ENCODE measurements at places on chromosomes 2 and 18. TPM values are rescaled to one million over a fixed set of nuclear protein-coding genes. Genes with fewer than 3 reads are reported as not detected.
A peak's percentile ranks its signal among the peaks of the same experiment; 100 is the strongest.

GRCh38 chr18:51522821-51523220 lies 325.3 kb upstream of the MEX3C start:
- no peaks in the 10 kb centered on the region for H3K27me3 ChIP-seq
- no peak overlapping the region for H3K27ac ChIP-seq
- DNase-seq = no peak
- H3K36me3 ChIP-seq = no peaks in the 10 kb centered on the region
- H3K4me1 ChIP-seq = no peaks in the 10 kb centered on the region

DNA sequence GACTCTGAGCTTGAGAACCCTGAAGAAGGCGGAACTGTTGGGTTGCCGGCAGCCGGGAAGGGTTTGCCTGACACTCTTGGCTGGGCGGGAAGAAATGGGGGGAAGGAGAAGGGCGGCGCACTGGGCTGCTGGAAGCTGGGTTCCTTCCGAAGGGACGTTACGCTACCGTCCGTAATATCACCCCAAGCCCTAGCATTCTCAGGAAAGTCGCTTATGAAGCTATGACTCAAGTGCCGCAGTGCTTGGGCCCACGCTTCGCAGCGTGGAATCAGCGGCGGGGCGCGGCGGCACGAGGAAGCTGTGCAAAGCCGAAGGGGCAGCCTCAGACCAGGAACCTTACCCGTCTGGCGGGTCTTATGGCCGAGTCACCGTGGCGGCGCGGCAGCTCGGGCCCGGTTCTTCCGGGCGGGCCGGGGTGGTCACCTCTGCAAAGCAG lies 50.2 kb upstream of the SIGLEC15 start:
- H3K4me3 ChIP-seq = peak overlapping the region; percentile 67
- peaks cover 11% of the 10 kb centered on the region for H3K4me1 ChIP-seq
- H3K36me3 ChIP-seq = no peaks in the 10 kb centered on the region

GRCh38 chr2:15521641-15522181 lies 39.4 kb downstream of the NBAS start:
- H3K4me3 ChIP-seq = no peak overlapping the region
- no peaks in the 10 kb centered on the region for H3K4me1 ChIP-seq
- no peaks in the 10 kb centered on the region for H3K27me3 ChIP-seq
- H3K27ac ChIP-seq = no peak overlapping the region
- DNase-seq = no peak

Gene ZNF532
- 6.6 TPM for total RNA-seq

DNA sequence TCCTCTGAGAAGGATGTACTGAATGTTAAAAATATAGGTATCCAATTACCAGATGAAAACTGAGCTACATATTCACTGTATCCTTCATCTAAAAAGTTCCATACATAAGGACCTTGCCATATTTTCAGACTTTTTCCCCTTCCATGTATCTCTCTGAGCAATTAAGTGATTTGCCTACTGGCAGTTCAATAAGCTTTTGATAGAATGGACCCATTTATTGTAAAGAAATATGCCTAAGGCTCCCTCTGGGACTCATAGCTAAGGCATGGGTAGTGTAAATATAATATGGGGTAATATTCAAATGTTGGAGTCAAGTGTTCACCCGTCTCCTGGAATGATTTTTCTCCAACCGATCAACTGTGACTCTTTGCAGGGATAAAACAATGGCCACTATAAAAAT lies 135.4 kb upstream of the FSHR start:
- no peak for DNase-seq
- no peaks in the 10 kb centered on the region for H3K4me1 ChIP-seq
- H3K36me3 ChIP-seq = no peaks in the 10 kb centered on the region
- H3K27ac ChIP-seq = no peak overlapping the region
- H3K4me3 ChIP-seq = no peak overlapping the region

DNA sequence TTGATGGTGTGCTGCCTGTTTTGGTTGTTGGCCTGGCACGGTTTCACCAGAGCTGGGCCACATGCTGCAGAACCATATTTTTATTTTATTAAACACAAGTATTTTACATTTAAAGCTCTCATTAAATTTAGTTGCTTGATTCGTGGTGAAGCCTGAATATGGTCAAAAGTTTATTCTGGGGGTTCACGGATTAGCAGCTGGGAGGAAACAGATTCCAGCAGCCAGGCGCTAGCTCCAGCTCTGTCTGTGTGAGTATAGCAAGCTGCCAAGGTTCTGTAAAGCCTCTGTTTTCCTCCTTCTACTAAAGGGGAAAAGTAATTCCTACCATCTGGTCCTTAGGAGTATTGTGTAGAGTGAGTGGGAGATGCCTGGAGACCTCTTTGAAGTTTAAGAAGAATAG lies 22.5 kb downstream of the GATA6 start:
- no peak overlapping the region for H3K27ac ChIP-seq
- DNase-seq = no peak
- peaks cover 6% of the 10 kb centered on the region for H3K27me3 ChIP-seq

GRCh38 chr18:39564716-39565115 lies 1999.1 kb upstream of the CELF4 start:
- H3K4me1 ChIP-seq = no peaks in the 10 kb centered on the region
- no peaks in the 10 kb centered on the region for H3K36me3 ChIP-seq
- no peak for DNase-seq
- no peaks in the 10 kb centered on the region for H3K27me3 ChIP-seq
- H3K27ac ChIP-seq = no peak overlapping the region
- H3K4me3 ChIP-seq = no peak overlapping the region

Gene WNT6
- not detected for total RNA-seq

DNA sequence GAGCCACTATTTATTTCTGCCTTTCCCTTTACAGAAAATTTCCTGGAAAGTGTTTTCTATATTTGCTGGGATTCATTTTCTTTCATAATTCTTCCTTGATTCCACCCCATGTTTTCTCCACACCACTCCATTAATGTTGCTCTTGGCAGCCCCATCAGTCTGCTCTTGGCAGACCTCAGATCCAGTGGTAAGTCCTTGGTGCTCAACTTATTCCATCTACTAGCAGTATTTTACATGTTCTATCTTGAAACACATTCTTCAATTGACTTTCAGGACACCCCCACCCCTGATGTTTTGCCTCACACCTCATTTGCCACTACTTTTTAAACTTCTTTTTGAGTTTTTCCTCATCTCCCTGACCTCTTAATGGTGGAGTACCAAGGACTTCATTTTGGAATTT lies 65.0 kb downstream of the HNMT start:
- no peaks in the 10 kb centered on the region for H3K27me3 ChIP-seq
- H3K27ac ChIP-seq = no peak overlapping the region
- no peak for DNase-seq
- no peaks in the 10 kb centered on the region for H3K4me1 ChIP-seq
- no peak overlapping the region for H3K4me3 ChIP-seq
- H3K36me3 ChIP-seq = no peaks in the 10 kb centered on the region

DNA sequence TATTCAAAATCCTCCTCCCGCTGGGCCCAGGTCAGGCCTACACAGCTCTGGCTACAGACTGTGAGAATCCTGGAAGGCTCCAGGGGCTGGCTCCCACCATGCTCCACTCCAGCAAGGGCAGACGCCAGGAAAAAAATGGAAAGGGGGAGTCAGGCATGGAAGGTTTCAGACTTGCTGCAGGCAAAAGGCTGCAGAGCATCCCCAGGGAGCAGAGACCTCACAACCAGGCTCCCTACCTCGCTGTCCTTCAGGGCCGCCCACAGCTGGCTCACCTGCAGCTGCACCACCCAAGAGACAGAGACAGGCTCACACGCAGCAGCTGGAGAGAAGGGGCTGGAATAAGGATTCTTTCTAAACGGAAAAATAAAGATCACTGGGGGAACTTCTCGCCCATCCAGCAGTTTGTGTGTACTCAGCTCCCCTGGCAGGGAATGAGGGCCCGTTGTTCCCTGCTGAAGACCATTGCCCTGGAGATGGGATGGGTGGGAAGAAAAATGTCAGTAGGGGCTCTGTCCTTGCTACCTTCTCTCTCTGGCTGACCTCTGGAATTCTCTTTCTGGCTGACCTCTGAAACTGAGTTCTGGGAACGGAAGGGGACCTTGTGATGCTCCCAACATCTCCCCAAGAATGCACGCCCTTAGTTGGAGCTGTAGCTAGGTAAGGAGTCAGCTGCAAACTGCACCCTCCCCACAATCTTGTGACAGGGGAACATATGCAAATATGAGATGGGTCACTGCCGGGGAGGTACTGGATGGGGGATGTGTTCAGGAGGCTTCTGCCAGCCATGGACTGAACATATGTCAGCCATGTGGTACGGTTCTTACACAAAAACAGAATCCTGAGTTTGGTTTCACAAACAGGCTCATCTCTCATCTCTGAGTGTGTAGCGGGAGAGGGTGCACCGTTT lies 34.5 kb downstream of the BCL2 start:
- peaks cover 10% of the 10 kb centered on the region for H3K4me1 ChIP-seq
- DNase-seq = no peak
- H3K27me3 ChIP-seq = no peaks in the 10 kb centered on the region
- H3K27ac ChIP-seq = no peak overlapping the region
- no peak overlapping the region for H3K4me3 ChIP-seq

Gene KCNG2
- not detected for total RNA-seq

Gene TLX2
- total RNA-seq = not detected

Gene CYTIP
- 273 TPM for total RNA-seq

DNA sequence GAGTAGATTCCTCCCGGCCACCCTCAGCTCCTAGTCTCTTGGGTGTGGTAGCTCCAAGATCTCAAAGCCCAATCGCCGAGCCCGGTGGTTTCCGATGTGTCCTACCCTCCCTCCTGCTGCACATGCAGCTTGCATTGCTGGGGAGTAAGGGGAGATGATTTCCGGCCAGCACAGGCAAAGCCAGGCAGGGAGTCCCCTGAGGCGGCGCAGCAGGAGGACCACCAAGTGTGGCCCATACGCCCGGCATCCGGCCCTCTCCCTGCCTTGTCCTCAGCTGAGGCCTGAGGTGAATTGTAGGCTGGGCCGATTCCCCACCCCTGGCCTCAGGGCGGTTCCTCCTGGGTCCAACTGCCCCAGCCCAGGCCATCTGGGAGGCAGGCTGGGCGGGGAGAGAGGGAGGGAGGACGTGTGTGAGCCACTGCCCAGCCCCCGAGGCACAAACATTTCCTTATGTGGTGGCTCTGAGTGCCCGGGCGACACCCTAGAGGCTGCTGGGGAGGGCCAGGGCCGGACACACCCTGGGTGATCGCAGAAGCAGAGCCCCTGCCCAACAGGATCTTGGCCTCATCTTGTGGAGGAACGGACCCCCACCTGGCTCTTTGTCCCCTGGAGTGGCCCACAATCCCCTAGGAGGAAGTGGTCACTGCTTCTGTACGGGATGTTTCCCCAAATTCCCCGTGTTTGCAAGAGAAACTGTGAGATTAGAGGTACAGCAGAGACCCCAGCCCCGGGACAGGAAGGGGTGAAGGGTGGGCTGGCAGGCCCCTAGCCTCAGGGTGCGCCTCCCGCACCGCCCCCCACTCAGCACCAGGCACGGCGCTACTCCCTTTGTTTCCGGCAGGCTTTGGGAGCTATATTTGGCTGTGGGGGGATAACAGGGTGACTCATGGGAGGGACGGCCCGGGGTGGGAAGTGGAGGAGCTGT lies 41.9 kb upstream of the PTMA start:
- peaks cover 15% of the 10 kb centered on the region for H3K27me3 ChIP-seq
- H3K4me1 ChIP-seq = peaks cover 14% of the 10 kb centered on the region
- no peak overlapping the region for H3K4me3 ChIP-seq
- DNase-seq = no peak

GRCh38 chr2:174761837-174762236 lies 2.4 kb downstream of the CHRNA1 start:
- no peaks in the 10 kb centered on the region for H3K36me3 ChIP-seq
- H3K4me1 ChIP-seq = peaks cover 5% of the 10 kb centered on the region
- DNase-seq = no peak
- H3K4me3 ChIP-seq = no peak overlapping the region
- no peak overlapping the region for H3K27ac ChIP-seq
- H3K27me3 ChIP-seq = no peaks in the 10 kb centered on the region

DNA sequence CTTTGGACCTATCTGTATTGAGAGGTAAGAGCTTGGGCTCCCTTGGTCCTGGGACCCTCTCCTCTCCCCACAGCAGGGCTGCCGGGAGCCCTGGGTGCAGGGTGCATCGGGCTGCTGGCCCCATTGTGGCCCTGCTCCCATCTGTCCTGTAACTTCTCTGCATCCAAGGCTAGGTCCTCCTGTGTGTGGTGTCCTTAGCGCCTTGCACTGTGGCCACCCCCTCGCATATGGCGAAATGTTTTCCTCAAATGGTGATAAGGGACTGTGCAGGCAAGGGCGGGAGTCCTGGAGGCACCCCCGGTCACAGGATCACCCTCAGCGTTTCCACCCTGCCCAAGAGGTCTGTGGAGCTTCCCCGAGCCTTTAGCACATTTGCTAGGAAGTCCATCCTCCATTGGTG lies 208.2 kb downstream of the SH3RF3 start:
- peaks cover 30% of the 10 kb centered on the region for H3K27me3 ChIP-seq
- no peaks in the 10 kb centered on the region for H3K36me3 ChIP-seq
- DNase-seq = no peak
- no peak overlapping the region for H3K27ac ChIP-seq
- H3K4me3 ChIP-seq = no peak overlapping the region
- H3K4me1 ChIP-seq = peaks cover 32% of the 10 kb centered on the region

DNA sequence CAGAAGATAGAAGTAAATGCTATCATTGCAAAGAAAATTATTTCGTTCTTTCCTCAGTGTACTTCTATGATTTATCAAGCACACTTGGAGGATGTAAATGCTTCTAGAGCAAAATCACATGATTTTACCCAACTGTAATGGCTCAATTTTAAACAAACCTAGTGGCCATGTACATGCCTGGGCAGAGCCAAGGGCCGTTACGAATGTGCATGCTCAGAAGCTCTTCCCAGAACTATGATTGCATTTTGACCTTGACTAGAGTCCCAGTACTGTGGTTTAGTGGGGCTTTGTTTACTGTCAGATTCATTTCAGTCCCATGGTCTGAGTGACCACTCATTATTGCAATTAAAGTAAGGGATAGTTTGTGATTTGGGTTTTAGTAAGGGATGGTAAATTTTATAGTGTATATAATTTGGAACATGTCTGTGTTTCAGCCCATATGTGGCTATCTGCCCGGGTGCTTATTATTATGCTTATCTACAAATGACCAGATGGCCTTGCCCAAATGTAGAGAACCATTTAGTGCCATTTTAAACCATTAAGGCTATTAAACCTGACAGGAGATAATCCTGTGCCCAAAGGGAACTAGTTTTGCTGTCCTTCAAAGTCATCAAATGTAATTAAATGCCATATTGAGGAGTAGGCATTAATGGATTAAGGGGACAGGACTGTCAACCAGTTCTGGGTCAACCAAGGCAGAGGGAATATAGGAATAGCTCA lies 239.1 kb downstream of the ICOS start:
- no peak overlapping the region for H3K4me3 ChIP-seq
- H3K4me1 ChIP-seq = no peaks in the 10 kb centered on the region
- no peak for DNase-seq
- H3K27me3 ChIP-seq = peaks cover 6% of the 10 kb centered on the region
- H3K36me3 ChIP-seq = no peaks in the 10 kb centered on the region
- H3K27ac ChIP-seq = no peak overlapping the region

Gene POTEC
- 0.05 TPM for total RNA-seq

GRCh38 chr2:105384861-105385260 lies 14.0 kb downstream of the FHL2 start:
- no peaks in the 10 kb centered on the region for H3K27me3 ChIP-seq
- H3K36me3 ChIP-seq = peaks cover 3% of the 10 kb centered on the region
- no peak for DNase-seq
- no peaks in the 10 kb centered on the region for H3K4me1 ChIP-seq
- H3K4me3 ChIP-seq = no peak overlapping the region

GRCh38 chr18:62585274-62586150 lies 62.7 kb downstream of the ZCCHC2 start:
- H3K27ac ChIP-seq = no peak overlapping the region
- peaks cover 9% of the 10 kb centered on the region for H3K4me1 ChIP-seq
- no peak overlapping the region for H3K4me3 ChIP-seq
- H3K27me3 ChIP-seq = no peaks in the 10 kb centered on the region
- no peak for DNase-seq

- no peak for DNase-seq
- no peaks in the 10 kb centered on the region for H3K36me3 ChIP-seq
- peaks cover 3% of the 10 kb centered on the region for H3K27me3 ChIP-seq
- no peaks in the 10 kb centered on the region for H3K4me1 ChIP-seq
These were observed 24.3 kb downstream of the TACR1 start for GRCh38 chr2:75174981-75175380.
